ENCODE measurements at places on chromosomes 2 and 18.

GRCh38 chr2:178933493-178933892 lies 116.4 kb downstream of the CCDC141 start:
- no peak for DNase-seq

GRCh38 chr2:186716899-186717298 lies 23.0 kb downstream of the FAM171B start:
- DNase-seq: no peak

GRCh38 chr18:70822117-70822516 lies 533.3 kb downstream of the SOCS6 start:
- DNase-seq: no peak

GRCh38 chr2:102052365-102052764 lies 60.6 kb downstream of the IL1R2 start:
- DNase-seq: no peak

DNA sequence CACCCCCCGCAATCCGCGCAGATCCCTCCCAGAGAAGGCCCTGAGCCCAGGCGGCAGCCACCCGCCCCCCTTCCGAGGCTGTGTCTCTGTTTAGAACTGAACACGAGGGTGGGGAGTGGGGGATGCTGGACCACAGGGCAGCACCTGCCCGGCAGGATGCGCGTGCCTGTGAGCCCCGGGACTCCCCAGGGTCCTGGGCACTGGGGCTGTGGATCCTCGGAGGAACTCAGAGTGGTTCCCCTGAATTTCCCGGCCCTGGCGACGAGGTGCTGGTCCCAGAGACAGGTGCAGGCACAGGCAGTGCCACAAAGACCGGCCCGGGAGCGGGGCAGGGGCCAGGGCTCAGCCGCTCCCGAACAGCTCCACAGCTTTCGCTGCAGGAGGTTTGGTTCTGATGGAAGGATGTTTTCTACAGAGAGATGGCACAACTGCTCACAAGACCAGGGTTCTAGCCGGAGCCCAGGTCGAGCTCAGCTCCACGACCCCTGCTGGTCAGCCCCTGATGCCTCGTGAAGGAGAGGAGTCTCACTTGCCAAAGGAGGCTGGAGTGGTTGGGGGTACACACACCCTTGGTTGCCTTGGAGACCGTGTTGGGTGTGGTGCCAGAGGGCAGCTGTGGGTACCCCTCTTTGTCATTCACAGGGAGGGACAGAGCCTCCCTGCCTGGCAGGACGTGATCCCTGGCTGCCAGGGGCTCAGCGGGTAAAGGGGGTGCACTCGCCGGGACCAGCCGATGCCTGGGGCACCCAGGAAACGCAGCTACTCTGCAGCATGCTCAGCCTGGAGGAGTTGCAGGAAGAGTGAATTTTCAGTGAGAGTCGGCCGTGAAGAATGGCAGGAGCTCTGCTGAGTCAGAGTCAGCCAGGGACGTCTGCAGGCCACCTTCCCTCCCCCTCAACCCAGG lies 4.4 kb upstream of the NEU4 start:
- peak; percentile 34 for DNase-seq

DNA sequence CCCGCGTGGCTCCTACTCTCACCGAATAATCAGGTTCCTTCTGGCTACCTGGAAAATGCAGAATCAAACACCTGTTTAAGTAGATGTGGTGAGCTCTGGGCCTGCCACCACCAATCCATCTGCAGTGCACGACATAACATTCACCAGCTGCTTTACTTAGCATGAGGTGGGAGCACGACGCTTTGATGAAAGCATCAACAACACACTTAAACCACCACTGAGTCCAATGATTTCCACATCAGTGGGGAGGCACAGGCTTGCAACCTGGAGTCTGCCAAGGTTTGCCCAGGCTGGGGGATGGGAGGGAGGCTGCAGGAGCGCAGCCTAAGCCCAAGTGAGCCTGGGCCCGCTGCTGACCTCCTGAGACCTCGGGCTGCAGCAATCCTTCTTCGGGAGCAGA lies 415.5 kb downstream of the MEIS1 start:
- DNase-seq: no peak

DNA sequence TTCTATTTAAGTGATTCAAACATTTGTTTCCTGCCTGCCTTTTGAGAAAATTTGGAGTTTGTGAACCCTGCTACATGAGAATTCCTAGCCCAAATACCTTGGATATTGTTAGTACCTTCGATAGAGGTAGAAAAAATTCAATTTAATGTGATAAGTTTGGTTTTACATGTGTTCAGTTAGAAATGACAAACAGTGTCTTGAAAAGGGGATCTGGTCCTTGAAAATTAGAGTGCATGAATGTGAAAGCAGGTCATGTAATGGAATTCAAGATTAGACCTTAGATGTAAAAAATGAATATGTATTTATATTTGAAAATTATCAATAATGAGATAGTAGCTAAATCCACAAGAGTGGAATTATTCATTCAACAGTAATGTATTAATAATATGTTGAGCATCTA lies 70.5 kb downstream of the PIK3C3 start:
- DNase-seq: no peak

- DNase-seq: no peak
Measured at GRCh38 chr2:46765045-46765444, 150.6 kb downstream of the MCFD2 start.

GRCh38 chr2:38442643-38443541 lies 65.8 kb upstream of the ATL2 start:
- no peak for DNase-seq

DNA sequence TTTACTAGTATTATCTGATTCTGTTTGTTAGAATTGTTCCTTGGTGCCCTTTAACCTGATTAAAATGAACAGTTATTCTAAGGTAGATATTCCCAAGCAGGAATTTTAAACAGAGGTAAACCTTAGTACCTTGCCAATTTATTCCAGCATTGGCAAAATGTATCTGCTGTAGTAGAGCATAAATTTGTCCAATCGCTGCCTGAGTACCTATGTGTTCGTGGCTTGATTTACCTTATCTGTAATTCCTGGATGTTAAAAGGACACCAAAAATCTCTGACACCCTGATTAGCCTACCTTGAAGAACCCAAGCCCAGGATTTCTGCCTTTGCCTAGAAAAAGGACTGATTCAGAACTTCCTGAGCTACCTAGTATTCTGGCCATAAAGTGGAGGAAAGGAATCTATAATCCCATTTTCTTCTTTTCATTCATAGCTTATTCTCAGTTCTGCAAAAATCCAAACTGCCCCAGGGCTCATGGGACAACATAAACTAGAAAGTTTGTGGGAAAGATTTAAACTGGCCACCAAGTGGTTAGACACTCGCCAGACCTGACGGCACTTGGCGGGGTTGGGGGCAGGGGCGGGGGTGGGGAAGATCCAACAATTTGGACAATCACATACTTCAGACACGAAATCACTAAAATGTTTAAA lies 16.2 kb upstream of the ZCCHC2 start:
- DNase-seq: peak; percentile 16

DNA sequence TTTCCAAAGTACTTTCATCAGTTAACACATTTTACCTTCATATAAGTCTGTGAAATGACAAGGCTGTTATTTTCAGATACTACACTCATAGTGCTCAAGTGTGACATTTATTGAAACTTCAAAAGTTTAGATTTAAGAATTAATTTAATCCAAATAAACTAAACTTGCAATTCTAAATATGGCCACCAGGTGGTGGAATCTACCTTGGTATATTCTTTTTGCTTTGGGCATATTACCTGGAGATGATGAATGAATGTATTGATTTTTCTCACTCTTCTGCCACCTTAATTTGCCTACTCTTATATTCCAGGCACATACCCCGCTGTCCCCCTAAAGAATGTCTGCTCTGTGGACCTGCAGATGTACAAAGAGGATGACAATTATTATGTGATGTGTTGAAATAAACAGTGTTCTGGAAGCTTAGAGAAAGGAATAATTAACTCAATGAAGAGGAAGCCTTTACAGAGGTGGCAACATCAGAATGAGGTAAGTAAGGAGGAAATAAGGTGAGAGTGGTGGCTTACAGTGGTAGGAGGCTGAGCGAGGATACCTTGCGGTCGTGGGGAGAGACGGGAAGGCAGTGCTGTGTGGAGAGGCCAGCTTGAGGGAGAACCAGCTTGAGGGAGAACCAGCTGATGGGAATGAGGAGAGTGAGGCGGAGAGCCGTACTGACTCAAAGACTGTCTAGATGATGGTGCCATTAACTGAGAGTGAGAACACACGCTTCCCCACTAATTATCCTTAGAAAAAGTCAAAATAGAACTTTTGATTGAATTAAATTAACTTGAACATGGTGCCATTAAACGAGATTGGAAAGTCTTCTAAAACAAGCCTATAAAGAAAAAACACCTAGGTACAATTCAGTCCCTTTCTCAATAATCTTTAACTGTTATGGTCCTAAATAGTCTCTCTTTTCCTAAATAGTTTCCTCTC lies 179.5 kb downstream of the CELF4 start:
- DNase-seq: peak; percentile 36

GRCh38 chr2:188984680-188985079 lies 10.5 kb downstream of the COL3A1 start:
- DNase-seq: no peak

DNA sequence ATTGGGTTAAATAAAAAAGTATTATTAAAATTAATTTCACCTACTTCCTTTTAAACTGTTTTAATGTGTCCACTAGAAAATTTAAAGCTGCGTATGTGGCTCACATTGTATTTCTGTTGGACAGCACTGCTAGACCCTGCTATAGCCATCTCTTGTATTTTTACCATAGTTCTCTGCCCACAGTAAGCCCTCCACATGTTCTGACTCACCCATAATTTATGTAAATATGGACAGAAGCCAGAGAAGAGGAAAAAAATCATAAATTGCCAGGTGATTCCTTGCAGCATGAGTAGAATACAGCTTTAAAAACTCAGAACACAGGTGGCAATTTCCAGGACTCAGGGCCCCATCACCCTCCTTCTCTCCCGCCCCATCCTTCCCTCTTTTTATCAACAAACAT lies 142.4 kb upstream of the MEX3C start:
- no peak for DNase-seq

DNA sequence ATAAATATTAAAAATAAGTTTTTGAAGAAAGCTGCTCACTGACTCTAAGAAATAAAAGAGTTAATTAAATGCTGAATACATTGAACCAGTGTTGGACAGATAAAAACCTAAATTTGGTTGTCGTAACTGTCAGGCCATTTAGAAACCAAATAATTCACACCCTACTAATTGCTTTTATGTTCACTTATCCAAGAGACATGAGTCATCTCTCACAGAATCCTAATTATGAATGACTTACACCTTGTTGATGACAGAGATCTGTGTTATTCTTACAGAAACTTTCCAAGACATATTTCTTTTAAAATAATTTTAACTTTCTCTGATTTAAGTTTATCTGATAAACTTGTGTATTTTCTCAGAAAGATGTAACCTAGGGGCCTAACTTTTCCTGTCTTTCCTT lies 250.7 kb downstream of the IKZF2 start:
- DNase-seq: no peak

DNA sequence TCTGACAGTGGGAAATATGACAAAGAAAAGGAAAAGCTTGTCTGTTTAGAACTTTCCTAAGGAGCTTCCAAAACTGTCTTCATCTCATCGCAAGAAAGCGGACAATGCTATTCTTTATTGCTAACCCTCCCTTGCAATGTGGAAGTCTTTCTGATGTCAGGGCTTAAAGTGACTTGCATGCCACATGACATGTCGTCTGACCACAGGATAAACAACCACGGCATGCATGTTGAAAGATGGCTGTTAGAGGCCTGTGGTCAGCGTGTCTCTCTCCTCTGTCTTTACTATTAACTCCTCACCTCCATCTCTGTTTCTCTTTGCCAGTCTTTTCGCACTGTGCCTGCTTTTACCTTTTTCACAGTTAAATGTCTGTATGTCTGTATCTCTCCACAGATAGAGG lies 389.8 kb downstream of the LNPK start:
- DNase-seq: no peak

DNA sequence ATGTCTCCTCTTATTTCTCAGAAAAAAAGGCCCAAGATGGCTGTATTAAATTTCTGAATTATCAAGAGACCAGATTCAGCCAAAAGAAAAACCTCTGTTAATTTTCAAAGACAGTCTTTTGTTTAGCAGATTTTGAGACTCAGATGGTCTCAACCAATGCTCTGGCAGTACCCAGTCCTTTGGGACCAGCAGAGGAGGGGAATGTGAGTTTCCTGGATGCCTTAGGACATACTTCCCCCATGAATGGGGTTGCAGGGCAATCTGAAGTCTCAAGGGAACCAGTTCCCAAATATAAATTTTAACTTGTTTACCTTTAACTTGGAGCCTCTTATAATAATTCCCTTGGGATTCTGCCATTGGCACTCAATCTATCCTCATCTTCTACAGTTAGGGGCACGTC lies 107.8 kb upstream of the ZNF521 start:
- no peak for DNase-seq

GRCh38 chr2:187783446-187783845 lies 229.2 kb upstream of the TFPI start:
- DNase-seq: no peak

- DNase-seq: no peak
Measured at GRCh38 chr2:192137451-192137850, 57.3 kb downstream of the TMEFF2 start.
